ENCODE measurements at places on chromosomes 3 and 15. TPM values are rescaled to one million over a fixed set of nuclear protein-coding genes. Genes with fewer than 3 reads are reported as not detected.

PLA2G4E gene
- total RNA-seq, result not detected

CFAP91 gene
- total RNA-seq, result 6.4 TPM

RBSN gene
- 70.8 TPM for total RNA-seq

STRIT1 gene
- total RNA-seq, result not detected

PAQR5 gene
- 1.1 TPM for total RNA-seq

FSD2 gene
- 0.16 TPM for total RNA-seq

DNA sequence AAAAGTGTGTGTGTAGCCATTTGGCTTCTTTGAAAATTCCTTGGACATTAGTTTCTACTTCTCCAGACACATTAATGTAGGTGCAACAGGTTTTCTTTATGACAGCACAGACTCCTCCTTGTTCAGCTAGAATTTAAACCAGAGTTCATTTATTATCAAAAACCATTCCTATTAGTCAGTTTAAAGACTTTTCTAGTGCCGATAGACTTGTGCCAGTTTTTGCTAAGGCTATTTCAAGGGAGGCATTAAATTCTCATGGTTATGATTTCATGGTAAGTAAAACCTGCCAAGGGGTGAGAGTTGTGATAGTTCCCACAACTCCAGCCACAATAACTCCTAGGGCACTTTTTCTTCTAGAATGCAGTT, 20.6 kb upstream of the SENP7 start:
- no peak for DNase-seq

- no peak for DNase-seq
Measured at GRCh38 chr3:194206320-194206719, 70.4 kb downstream of the HES1 start.

GRCh38 chr3:190013943-190014924, 106.5 kb downstream of the P3H2 start:
- no peak for DNase-seq

- no peak for DNase-seq
Measured at GRCh38 chr3:4751502-4752101, 227.6 kb upstream of the BHLHE40 start.

DNA sequence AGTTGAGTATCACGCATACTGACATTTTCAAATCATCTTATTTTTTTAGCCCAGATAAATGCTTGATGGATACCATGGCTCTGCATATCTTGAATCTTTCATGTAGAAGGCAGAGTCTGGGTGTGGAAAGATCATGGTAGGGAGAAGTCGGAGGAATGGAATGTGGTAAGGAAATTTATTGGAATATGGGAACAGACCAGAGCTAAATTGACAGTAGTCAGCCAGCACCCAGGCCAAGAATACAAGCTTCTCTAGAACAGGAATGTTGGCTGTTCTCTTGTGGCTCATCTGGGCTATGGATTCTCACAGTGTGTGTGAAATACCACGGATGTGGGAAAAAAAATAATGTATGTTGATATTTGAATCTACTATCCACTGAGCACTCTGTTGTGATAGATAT, 305.7 kb upstream of the COL8A1 start:
- no peak for DNase-seq

DNA sequence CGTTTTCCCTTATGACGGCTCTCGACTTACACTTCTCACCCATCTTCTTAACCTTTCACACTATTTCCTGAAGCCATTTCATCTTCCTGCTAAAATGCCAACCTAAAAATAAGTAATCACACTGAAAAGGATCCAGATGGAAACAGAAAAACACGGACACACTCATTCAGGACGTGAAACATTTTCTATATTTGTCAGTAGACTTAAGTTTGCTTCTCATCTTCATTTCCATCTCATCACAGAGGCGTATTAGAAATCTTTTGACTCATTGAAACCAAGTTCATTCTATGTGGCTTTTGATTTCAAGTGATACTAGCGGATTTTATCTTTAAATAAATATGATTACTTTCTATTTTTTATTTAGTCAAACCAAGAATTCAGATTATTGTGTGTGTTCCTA, 27.4 kb upstream of the DLG1 start:
- no peak for DNase-seq

DNA sequence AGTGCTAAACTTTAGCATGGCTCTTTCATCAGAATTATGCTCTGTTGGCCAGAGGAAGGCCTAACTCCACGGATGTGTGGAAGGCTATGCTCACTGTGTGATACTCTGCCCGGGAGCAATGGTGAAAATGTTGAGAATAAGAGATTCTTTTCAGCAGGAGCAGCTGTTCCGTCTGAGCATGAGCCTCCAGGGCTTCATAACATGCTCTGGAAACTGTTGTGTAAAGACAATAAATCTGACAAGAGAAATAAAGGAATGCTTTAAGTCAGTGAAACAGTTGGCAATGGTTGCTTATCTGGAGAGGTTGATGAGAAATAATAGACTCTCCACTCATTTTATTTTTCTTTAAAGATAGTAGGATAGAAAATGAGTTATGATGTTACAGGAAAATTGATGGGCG, 269.8 kb downstream of the DIPK2A start:
- no peak for DNase-seq

GRCh38 chr15:95347837-95348236, 982.7 kb upstream of the NR2F2 start:
- no peak for DNase-seq

DNA sequence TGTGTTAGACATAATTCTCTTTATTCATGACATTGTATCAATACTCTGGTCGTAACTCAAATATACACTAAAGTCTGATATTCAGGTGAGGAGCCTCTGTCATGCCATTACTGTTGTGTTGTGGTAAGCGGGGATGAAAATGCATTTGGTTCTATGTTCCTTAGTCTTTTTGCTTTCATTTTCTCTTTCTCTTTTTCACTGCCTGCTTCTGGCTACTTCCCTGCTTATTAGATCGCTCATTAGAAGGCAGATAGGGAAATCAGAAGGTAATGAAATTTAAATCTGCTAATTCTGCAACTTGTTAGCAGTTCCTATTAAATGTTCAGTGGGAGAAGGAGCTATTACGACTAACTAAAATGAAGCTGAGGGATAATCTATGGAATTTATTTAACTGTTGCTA, 345.0 kb downstream of the GRM7 start:
- DNase-seq, result no peak

DNA sequence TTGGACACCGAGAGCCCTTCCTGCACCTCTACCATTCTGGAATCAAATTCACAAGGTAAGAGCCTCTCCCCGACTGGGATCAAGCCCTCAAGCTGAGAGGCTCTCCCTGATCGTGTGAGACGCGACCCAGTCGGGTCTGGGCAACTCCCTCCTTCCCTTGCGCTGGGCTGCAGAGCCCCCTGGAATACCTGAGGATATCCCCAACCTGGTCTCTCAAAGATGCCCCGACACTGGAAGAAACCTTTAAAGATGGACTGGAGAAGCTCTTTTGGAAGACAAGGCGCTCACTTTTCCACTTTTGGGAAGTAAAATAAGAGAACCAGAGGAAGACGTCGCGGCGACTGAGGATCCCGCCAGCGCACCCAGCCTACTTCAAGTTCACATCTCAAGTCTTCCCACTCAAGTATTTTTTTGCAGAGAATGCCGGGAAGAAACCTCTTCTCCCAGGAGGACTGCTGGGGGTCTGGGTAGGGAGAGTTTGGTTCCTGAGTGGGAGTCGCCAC, 33.8 kb downstream of the ZIC4 start:
- DNase-seq, result no peak

DNA sequence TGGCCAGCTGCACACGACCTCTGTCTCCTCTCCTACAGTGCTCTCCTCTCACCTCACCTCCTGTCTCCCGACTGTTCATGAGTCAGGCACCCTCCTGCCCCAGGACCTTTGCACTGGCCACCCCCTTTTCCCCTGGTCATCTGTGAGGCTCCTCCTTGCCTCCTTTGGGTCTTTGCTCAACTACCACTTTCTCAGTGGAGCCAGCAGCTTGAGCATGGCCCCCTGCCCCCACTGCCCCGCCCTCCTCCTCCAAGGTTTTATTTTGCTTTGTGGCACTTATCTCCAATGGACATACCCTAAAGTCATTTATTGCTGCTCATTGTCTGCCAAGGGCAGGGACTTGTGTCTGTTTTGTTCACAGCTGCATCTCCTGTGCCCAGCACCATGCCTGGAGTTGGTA, 64.3 kb downstream of the MGLL start:
- DNase-seq, result no peak

DNA sequence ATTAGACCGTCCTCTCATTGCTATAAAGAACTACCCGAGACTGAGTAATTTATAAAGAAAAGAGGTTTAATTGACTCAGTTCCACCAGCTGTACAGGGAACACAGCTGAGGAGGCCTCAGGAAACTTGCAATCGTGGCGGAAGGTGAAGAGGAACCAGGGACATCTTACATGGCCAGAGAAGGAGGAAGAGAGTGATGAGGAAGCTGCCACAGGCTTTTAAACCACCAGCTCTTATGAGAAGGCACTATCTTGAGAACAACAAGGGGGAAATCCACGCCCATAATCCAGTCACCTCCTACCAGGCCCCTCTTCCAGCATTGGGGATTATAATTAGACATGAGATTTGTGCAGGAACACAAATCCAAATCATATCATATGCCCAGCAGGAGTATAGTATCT, 138.5 kb downstream of the ALCAM start:
- no peak for DNase-seq

DNA sequence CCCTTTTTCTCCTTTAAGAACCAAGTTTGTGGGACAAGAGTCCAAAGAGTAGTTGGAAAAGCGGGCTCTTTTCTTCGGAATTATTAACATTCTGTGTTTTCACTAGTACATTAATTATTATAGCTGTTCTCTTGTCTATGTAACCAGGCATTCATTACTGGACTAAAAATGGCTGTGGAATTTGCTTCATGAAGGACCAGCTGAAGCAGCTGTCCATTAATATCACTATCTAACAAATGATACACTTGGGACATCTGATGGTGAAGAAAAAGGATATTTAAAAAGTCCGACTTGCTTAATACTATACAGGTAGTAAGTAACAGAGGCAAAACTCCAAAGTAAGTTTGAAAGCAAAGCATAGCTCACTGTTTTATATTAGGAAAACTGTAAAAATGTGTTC, 728.9 kb upstream of the DPPA4 start:
- DNase-seq, result no peak

DNA sequence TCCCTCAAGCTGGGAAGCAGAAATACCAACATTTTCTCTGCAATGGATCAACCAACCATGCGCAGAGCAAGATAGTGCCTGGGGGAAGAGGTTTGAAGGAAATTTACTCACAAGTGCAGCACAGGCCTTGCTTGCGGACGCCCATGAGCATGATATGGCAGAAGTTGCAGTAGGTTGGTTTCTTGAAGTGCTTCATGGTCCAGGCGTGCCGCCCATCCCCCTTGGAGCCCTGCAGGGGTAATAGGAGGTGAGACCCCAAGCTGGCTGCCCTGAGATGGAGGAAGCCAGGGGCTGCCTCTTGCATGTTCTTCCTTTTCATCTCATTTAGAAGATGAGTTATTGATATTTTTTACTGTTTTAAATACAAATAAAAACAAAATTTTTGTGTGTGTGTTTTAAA, 86.6 kb downstream of the DGKG start:
- no peak for DNase-seq

DNA sequence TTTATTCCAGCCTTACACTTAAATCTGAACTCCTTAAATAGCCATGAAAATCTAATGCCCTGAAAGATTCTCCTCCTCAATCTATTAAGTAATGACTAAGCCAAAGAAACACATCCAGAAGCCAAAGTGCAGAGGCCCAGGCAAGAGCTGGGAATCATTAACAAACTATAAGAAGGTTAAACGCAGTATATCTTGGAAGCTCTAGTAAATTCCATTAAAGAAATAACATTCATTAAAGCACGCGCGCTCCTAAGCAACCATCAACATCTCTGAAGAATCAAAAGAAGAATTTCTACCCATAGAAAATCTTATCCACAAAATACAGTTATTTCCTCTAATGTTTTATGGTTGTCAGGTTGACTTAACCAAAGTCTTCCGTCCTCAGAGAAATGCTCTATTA, 29.5 kb downstream of the MB21D2 start:
- no peak for DNase-seq

- DNase-seq, result no peak
Measured at GRCh38 chr3:22620498-22620897, 582.6 kb upstream of the UBE2E2 start.

DNA sequence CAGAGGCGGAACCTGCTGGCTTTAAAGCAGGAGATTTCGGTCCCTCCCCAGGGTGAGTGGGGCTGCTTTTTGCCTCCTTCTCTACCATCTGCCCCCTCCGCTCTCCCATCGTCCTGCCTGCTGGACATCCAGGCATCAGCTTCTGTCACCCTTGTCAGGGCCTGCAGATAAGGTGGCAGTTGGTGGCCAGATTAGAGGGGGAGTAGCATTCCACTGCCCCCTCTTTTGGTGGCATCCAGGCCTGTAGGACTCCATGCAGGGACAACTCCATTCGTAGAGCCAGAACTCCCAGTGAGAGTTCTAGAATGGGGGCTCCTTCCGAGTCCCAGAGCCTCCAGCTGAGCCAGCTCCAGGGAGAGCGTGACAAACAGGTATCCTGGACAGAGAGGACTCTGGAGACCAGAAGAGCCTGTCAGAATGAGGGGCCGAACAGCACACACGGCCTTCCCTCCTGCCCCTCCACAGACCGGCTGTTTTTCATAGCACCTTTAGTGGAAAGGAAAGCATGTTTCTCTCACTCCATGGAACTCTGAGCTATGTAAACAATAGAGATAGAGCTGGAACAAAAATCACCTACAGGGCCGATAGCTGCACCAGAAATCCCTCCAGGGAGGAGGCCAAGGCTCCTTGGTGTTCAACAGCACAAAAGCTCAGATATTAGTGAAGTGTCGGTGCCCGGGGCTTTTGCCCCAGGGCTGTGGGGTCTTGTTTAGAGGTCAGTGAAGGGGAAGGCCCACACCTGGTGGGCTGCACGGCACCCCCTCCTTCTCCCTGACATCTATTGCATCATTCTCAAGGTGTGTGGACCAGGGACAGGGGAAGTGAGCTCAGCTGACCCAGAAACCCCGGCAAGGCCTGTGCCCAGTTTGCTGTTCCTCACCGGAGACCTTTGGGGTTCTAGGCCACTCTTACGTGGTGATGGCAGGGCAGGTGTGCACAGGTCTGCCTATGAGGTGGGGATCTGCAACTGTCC, 34.2 kb downstream of the MAGEF1 start:
- no peak for DNase-seq

- DNase-seq, result no peak
Measured at GRCh38 chr3:61182662-61183061, 68.6 kb downstream of the FHIT start.

- DNase-seq, result no peak
Measured at GRCh38 chr3:133575086-133575485, 1.6 kb downstream of the CDV3 start.
